Central memory CD4-positive, alpha-beta T cell (primary cell): ENCODE measurements at places on chromosomes 4 and X.

DNA sequence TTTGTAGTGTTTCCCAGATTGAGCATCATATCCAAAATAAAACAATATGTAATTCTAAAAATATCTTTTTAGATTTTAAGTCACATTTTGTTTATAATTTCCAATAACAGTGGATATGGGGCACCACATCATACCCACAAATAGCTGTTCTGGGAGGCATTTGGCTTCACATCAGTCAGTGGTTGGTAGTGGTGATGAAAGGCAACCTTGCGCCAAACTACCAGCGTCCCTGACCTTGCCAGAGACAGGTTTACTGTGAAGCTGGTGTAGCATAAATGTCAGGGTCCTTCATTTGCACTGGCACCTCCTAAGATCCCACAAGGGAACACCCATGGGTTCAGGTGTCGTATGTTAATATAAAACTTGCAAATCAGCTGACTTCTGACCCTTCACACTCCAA lies 222.2 kb downstream of the DCTD start:
- DNase-seq: no peak

- peak; percentile 22 for DNase-seq
Measured at GRCh38 chrX:40646489-40647306, 663 bp downstream of the CXorf38 start.

- no peak for DNase-seq
Measured at GRCh38 chr4:125016892-125017299, 297.9 kb upstream of the FAT4 start.

GRCh38 chr4:10006231-10006600 lies 15.1 kb downstream of the SLC2A9 start:
- DNase-seq: no peak

DNA sequence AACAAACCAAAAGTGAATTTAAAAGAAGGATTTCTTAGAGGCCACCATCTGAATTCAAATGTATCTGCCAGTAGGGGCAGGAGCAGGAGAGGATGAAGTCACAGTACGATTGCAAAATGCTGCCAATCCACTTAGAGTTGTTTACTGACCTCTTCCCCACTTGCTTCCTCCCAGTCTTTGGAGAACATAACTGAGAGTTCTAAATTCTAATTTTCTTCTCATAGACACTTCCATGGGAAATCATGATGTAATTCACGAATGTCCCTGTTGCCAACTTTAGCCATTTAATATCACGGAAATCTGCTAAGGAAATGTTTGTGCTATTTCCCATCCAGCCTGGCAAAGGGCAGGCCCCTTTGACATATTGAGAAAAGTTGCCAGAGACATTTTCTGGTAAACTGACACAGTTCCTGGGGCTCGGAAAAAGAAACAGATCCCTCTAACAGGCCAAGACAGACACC lies 33.6 kb upstream of the NOCT start:
- no peak for DNase-seq

- DNase-seq: no peak
Measured at GRCh38 chrX:109943740-109944092, 59.2 kb upstream of the TMEM164 start.

- no peak for DNase-seq
Measured at GRCh38 chr4:147122685-147123084, 177.0 kb upstream of the TTC29 start.

DNA sequence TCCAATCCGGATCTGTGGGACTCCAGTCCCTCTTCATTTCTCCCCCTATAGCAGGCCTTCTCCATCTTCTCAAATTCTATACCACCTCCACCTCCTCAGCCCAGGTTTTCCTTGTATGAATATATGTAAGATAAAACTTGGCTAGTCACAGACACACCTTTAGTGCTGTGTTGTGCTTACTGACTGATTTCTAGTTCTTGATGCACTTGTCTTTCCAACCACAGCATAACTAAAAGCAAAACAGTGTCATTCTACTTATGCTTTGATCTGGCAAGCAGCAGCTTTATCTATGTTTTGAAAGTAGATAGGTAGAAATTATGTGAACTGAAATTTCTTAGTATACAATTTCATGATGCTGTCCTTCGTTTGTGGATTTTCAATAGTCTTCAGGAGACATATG lies 47.5 kb downstream of the CCNI start:
- DNase-seq: no peak

DNA sequence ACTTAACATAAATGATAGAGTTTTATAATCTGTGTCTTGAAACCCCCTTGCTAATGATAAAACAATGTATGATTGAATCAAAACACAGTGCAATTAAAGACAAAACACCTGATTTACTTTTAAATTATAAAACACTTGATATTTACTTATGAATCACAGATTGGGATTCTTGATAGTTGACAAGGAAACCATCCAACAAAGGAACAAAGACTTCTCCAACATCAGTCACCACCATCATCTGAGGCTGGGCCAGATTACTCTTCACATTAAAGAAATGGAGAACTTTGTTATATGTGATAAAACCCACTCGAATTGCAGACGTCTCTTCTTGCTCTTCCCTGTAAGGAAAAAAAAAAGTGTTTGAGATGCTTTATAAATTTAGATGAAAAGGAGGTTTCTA lies 67.4 kb downstream of the METTL14 start:
- no peak for DNase-seq

DNA sequence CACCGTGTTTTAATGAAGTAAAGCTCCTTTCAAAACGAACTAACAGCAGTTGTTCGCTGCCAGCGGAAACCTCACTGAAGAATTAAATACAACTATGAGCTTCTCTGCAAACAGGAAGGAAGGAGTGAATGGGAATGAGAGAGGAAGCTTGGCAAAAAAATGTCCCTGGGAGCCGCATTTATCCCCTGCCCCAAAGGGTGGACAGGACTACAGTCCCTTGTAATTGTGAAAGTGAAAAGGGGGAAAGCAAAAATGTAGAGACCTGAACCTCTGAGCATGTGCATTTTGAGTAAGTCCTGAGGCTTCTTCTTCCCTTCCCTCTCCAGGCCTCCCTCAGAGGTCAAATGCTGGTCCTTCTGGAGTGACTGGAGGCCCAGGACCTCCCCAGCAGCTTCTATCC lies 53.8 kb upstream of the BMP2K start:
- DNase-seq: no peak

- peak; percentile 21 for DNase-seq
Measured at GRCh38 chr4:55553441-55554201, 6.9 kb upstream of the CLOCK start.

- DNase-seq: no peak
Measured at GRCh38 chr4:139278912-139279759, 889 bp downstream of the MGARP start.

DNA sequence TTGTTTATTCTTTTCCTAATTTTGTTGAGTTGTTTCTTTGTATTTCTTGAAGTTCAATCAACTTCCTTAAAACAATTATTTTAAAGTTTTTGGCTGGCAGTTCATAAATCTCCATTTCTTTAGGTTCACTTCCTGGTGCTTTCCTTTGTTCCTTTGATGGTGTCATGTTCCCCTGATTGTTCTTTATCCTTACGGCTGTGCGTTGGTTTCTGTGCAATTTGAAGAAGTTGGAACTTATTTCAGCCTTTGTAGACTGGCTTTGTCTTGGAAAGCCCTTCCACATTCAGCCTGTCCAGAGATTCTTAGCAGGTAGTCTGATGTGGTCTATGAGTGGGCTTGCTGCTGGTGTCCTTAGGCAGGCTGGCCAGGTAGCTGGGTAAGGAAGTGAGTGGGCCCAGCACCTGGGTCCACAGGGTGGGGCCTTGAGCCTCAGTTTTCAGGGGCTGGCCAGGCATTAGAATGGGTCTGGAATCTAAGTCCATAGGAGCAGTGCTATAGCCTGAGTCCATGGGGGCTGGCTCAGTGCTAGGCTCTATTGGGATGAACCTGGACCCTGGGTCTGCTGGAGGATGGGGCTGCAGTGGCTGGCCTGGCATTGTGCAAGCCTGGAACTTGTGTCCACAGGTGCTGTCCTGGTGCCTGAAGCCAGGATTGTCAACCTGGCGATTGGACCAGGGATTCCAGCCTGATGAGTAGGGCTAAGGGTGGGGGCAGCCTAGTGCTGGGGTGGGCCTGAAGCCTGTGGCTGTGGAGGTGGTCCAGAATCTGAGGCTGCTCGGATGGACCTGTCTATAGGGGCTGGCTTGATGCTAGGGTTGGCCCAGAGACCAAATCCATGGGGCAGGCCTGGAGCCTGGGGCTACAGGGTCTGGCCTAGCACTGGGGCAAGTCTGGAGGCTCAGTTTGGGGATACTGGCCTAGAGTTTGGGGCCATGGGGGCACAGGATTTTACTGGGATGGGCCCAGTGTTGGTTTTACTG lies 152.4 kb downstream of the STAG2 start:
- DNase-seq: no peak

- DNase-seq: no peak
Measured at GRCh38 chr4:158020176-158020575, 152.6 kb downstream of the GASK1B start.

GRCh38 chr4:161564230-161564834 lies 599.5 kb downstream of the FSTL5 start:
- DNase-seq: no peak

DNA sequence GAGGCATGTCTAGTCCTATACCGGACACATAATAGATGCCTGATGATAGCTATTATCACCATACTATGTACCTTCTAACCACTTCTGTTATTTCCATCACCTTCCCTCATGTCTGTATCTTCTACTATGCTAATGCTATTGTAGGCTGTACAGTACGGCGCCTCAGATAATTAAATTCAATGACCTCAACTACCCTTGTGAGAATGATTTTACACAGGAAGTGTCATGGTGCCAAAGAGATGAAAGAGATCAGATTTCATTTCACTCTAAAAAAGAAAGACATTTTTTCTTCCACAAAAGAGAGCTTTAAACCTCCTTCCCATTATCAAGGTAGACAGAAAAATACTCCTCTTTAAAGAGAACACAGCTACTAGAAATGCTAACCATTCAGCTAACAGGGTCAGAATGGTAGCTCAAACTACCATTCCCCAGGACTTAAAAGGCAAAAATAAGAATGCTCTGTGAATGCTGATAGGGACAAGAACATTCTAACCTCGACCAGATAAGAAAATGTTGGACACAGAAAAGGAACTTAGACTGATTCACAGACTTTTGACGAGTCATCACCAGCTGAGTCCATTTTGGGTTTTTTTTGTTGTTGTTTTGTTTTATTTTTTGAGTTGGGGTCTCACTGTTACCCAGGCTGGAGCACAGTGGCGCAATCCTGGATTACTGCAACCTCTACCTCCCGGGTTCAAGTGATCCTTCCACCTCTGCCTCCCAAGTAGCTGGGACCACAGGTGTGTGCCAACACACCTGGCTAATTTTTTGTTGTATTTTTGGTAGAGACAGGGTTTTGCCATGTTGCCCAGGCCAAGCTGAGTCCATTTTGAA lies 99.2 kb upstream of the RAPGEF2 start:
- no peak for DNase-seq

DNA sequence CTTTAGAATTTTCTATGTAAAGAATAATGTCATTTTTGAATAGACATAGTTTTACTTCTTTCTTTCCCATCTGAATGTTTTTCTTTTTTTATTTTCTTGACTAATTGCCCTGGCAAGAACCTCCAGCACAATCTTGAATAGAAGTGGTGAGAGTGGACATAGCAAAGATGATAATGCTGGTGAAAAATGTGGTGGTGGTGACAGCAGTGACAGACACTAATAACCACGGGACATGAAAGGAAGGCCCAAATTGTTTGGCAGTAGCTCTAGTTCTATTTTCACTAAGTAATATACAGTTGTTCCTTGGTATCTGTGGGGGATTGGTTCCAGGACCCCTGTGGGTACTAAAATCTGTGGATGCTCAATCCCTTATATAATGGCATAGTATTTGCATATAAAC lies 29.6 kb downstream of the C4orf54 start:
- DNase-seq: no peak

DNA sequence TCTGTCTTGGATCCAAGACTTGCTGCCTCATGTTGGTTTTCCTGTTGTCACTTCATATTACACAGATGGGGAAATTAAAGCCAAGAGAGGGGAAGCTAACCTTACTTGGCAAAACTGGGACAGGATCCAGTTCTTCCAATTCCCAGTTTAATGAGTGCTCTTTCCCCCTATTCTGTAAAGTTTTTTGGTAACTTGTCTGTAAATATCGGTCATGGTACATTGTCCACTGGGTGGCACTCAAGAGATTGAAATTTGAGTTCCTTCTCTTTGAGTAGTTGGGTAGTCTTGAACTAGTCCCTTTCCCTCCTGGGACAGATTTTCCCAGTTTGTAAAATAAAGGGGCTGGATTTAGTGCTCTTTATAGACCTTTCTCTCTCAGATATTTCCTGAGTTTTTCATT lies 12.4 kb upstream of the EOLA2 start:
- no peak for DNase-seq

DNA sequence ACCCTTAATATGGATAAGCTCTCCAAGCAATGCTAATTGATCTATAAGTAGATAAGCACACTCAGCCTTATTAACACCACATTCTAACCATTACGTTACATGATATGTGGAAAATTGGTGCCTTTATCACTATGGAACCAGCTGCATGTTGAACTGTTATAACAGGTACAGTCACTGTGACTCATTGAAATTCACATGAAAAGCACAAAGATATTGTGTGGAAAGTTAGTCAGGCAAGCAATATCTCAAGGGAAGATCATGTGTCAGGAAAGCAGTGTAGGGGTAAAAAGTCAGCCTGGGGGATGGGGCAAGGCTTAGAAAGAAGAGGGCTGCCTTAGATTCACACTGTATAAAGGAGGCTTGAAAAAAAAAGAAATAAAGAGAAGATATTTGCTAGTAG lies 313.7 kb upstream of the SMIM31 start:
- no peak for DNase-seq

DNA sequence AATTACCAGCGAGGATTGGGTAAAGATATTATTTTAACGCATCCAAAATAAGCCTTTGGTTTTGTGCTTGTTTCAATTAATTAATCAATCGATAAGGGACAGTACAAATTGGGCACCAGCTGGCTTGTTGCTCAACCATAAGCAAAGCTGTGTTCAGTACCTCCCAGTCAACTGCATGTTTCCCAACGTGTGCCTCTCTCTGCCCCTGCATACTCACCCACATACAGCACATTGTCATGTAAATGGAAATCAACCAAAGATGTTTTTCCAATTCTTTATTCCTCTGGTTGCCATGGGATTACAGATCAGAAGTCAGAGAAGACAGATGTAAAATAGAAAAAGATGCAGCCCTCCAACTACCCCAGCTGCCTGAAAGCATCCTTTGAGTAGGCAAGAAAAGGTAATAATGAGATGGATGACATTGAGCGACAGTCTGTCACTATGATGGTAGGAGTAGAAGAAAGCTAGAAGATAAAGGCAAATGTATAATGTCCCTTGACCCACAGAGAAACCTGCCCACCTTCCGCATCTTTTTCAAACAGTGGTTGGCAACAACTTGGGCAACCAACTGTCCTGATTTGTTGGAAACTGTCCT lies 92.7 kb upstream of the TSPAN7 start:
- no peak for DNase-seq
